Fibroblast of villous mesenchyme (primary cell): ENCODE measurements at places on chromosomes 13 and 19. TPM values are rescaled to one million over a fixed set of nuclear protein-coding genes. Genes with fewer than 3 reads are reported as not detected.

CGB1 gene
- total RNA-seq: not detected in 2 replicates

SCGB2B2 gene
- under 0.01 TPM in 2 replicates for total RNA-seq

FUT1 gene
- under 0.01 TPM in 2 replicates for total RNA-seq

- peak; percentile 21 for DNase-seq
These were observed 269.5 kb upstream of the HTR2A start for GRCh38 chr13:47166336-47166735.

- DNase-seq: no peak
These were observed 93.9 kb upstream of the SPATA13 start for GRCh38 chr13:24066405-24067295.

GRCh38 chr19:4712771-4713170, 10.9 kb downstream of the DPP9 start:
- no peak for DNase-seq

CRX gene
- not detected in 2 replicates for total RNA-seq

KIRREL2 gene
- total RNA-seq: under 0.01 TPM in 1 of 2 replicates, not detected in the other

DNA sequence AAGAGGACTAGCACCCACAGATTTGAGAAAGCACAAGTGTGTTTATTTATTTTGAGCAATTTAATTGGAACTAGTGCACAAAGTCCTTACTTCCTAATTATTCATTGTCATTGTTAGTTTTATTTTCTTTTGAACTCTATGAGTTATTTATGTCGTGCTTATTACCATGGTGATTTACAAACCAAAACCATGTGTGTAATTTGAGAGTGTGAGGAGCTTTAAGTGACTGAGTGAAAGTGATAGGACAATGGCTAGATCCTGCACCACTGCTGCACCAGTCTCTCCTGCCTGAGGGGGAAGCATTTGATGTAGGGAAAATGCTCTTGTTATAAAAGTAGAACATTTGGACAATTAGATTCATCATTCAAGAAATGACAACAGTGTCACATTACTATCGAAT, 172.3 kb upstream of the KLF12 start:
- peak; percentile 10 for DNase-seq

AKAP8L gene
- 59.6 and 61.3 TPM in 2 replicates for total RNA-seq

DNA sequence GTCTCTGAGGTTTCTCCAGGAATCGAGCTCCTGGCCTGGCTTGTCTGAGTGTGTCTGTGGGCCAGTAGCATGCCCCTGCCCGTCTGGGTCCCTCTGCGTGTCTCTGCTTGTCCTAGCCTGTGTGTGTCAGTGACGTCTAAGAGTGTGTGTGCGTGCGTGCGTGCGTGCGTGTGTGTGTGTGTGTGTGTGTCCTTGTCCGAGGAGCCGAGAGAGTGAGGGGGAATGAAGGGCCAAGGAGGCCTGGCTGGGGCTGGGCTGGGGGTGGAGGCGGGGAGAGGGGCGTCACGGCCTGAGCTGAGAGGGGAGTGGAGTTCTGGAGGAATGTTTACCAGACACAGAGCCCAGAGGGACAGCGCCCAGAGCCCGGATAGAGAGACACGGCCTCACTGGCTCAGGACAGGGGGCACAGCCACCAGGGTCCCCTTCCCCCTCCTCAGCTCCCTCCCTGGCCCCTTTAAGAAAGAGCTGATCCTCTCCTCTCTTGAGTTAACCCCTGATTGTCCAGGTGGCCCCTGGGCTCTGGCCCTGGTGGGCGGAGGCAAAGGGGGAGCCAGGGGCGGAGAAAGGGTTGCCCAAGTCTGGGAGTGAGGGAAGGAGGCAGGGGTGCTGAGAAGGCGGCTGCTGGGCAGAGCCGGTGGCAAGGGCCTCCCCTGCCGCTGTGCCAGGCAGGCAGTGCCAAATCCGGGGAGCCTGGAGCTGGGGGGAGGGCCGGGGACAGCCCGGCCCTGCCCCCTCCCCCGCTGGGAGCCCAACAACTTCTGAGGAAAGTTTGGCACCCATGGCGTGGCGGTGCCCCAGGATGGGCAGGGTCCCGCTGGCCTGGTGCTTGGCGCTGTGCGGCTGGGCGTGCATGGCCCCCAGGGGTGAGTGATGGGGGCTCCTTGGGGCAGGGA, at the start of gene AXL:
AXL (plus strand) TSS at position 609 of the 893 bp plus-strand sequence; CDS start at position 779, 170 bp downstream.
- DNase-seq: peak; percentile 88

DNA sequence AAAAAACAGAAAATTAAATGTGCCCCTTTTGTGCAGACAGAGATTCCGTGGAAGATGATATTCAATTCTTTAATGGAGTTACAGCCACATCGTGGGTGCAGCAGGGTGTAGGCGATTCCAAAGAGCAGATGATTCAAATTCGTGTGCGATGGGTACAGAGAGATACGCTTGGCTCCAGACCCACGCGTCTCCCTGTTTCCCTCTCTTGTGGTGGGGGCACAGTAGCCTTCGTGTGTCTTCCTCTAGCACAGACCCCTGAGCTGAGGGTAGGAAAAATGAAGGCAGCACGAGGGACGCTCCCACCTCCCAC, 4.8 kb downstream of the TSPAN16 start:
- DNase-seq: no peak

MEF2B gene
- 0.32 TPM in 1 of 2 replicates, not detected in the other for total RNA-seq

PTH2 gene
- total RNA-seq: not detected in 2 replicates

- DNase-seq: no peak
These were observed 20.2 kb downstream of the LIG4 start for GRCh38 chr13:108195146-108195545.

DNA sequence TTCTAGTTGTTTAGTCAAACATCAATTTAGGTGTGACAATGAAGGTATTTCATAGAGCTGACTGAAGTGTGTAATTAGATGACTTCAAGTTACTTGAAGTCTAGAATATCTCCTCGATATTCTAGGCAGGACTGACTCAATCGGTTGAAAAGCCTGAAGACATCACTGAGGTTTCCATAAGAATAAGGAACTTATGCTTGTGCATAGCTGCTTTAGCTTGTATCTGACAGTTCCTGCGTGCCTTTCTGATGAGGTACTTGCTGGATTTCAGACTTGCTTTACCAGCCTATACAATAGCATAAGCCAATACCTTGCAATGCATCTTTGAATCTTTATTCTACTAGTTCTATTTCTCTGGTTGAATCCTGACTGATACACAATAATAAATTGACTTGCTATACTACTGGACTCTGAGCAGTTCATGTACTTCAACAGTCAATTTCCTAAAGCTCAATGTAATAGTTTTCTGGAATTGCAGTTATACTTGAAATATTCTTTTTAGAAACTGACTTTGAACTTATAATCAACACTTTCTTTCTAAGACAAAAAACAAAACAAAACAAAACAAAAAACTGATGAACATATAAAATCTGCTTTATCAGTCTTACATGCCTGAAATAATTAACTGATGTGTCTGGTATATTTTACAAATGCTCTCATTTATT, 1534.8 kb downstream of the SLITRK5 start:
- DNase-seq: no peak

- no peak for DNase-seq
These were observed 14.6 kb downstream of the IZUMO2 start for GRCh38 chr19:50148528-50148927.

DNA sequence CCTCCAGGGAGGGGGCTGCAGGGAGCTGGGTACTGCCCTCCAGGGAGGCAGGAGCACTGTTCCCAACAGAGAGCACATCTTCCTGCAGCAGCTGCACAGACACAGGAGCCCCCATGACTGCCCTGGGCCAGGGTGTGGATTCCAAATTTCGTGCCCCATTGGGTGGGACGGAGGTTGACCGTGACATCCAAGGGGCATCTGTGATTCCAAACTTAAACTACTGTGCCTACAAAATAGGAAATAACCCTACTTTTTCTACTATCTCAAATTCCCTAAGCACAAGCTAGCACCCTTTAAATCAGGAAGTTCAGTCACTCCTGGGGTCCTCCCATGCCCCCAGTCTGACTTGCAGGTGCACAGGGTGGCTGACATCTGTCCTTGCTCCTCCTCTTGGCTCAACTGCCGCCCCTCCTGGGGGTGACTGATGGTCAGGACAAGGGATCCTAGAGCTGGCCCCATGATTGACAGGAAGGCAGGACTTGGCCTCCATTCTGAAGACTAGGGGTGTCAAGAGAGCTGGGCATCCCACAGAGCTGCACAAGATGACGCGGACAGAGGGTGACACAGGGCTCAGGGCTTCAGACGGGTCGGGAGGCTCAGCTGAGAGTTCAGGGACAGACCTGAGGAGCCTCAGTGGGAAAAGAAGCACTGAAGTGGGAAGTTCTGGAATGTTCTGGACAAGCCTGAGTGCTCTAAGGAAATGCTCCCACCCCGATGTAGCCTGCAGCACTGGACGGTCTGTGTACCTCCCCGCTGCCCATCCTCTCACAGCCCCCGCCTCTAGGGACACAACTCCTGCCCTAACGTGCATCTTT, 7.8 kb upstream of the CEACAM5 start:
- DNase-seq: no peak

CAPN12 gene
- 0.86 TPM in 1 of 2 replicates, not detected in the other for total RNA-seq

ZNF835 gene
- 0.32 TPM in 1 of 2 replicates, not detected in the other for total RNA-seq
